ENCODE measurements at places on chromosomes 3 and 15.

DNA sequence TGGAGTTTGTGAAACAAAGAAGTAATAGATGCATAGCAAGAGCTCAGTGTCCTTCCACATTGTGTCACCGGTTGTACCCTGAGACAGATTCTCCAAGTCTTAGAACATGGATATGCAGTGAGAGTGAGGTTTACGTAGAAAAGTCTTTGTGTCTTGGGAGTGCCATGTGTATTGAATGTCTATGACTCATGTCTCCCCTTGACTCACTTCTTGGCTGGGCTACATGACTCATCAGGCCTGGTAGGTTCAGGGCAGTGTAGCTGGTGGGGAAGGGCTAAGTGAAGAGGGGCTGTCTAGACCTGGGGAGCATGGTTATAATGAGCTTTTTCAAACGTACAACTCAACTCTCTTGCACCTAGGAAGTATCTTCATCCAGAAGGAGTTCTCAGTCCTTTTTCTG, 167.4 kb downstream of the GAP43 start:
- DNase-seq = no peak

- DNase-seq = no peak
Measured at GRCh38 chr3:148911173-148911572, 46.1 kb downstream of the CPA3 start.

- no peak for DNase-seq
Measured at GRCh38 chr3:196047391-196048030, 34.4 kb downstream of the TFRC start.

DNA sequence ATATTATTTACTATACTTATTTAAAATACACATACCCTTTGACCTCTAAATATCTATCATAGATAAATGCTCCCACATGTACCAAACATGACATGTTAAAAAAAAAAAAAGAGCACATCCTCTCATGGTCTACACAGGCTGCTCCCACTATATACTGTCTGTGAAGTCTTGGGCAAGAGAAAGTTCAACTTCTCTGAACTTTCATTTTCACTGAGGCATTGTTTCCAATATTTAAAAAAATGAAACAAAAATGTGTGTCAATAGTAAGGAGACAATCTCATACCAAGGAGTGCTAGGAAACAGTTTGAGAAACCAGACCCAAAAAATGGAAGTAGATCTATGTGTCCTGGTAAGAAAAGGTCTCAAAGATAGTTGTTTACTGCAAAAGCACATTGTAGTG, 29.3 kb downstream of the SLC4A7 start:
- no peak for DNase-seq

DNA sequence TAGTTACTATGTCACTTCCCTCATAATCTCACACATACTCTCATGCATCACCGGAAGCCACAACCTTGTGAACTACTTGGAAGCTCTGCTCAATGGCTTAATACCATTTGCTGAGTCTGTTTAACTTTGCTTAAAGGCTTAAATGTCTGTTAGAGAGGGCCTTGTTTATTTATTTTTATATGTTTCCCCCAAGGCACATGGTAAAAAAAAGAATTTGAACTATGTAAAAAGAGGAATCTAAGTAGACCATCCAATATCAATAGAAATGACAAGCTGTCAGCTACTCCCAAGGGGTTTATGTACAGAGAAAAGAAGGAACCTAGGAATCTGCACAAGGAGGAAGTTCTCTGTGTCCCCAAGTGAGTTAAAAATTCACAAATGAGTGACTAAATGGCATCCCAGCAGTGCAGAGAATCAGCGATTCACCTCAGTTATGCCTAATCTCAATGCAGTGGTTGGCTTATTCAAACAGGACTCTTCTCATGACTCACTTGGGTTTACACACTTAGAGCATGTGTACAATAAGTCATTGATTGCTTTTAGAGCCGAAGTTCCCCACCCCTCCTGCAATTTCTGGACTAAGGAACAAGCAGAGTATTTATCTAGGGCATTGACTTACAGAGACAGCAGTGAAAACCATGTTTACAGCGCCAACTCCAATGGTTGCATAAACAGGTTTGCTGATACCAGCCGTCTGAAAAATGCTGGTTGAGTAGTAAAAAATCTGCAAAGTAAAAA, 24.4 kb downstream of the SLC2A2 start:
- no peak for DNase-seq

DNA sequence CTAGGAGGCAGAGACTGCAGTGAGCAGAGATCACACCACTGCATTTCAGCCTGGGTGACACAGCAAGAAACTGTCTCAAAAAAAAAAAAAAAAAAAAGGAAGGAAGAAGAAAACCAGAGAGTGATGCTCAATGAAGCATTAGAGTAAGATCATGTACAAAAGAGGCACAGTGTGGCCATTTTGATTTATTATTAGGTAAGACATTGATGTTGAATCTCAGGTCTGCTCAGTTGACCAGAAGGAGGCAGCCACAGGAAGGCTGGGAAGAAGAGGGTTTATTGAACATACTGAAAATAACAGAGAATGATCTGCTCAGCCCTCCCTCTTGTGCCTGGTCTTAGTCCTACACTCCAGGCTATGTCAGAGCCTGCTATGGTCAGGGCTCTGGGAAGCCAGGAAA, 15.6 kb downstream of the LRRK1 start:
- no peak for DNase-seq

- DNase-seq = peak; percentile 35
Measured at GRCh38 chr3:86744051-86744450, 246.9 kb downstream of the VGLL3 start.

DNA sequence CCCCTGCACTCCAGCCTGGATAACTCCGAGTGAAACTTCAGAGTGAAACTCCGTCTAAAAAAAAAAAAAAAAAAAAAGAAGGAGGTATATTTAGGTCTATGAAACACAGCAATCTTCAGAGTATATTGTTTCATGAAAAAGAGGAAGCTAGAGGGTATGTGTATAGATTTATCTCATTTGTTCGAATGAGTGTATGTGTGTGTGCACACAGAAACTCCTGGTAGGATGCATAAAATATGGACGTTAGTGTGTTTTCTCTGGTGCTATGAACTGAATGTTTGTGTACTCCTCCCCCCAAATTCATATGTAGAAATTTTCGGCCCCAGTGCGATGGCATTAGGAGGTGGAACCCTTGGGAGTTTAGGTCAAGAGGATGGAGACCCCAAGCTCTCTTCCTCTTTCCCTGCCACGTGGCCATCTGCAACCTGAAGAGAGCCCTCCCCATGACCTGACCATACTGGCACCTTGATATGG, 98.6 kb upstream of the KLF13 start:
- no peak for DNase-seq

DNA sequence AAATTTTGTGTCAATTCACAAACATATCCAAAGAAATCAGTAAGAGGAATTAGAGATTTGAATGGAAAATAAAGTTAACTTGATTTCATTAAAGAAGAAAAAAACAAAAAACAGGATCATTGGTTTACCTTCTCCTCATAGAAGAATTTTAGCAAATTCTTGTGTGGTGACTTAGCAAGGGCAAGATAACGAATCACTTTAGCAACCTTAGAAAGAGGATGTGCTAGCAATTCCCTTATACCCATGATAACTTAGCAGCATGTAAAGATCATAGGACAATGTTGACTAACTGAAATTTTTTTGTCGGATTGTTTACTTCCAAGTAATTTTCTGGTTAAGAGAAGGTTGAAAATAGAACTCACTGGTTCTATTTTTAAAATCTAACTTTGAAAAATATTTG, 609.3 kb downstream of the GBE1 start:
- DNase-seq = no peak

- no peak for DNase-seq
Measured at GRCh38 chr3:66744521-66744920, 243.7 kb upstream of the LRIG1 start.

DNA sequence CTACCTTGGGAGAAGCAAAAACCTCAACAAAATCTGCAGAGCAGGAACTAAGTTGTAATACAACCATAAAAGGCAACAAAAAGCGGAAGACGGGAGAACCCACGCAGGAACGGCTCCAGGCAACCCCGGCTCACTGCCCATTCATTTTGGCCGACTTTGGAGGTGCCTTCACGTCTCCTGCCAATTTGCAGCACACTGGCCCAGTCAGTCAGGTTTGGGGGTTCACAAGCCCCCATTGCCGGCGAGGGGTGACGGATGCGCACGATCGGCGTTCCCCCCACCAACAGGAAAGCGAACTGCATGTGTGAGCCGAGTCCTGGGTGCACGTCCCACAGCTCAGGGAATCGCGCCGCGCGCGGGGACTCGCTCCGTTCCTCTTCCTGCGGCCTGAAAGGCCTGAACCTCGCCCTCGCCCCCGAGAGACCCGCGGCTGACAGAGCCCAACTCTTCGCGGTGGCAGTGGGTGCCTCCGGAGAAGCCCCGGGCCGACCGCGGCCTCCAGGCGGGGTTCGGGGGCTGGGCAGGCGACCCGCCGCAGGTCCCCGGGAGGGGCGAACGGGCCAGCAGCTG, 463 bp downstream of the TERC start:
- DNase-seq = peak; percentile 51

DNA sequence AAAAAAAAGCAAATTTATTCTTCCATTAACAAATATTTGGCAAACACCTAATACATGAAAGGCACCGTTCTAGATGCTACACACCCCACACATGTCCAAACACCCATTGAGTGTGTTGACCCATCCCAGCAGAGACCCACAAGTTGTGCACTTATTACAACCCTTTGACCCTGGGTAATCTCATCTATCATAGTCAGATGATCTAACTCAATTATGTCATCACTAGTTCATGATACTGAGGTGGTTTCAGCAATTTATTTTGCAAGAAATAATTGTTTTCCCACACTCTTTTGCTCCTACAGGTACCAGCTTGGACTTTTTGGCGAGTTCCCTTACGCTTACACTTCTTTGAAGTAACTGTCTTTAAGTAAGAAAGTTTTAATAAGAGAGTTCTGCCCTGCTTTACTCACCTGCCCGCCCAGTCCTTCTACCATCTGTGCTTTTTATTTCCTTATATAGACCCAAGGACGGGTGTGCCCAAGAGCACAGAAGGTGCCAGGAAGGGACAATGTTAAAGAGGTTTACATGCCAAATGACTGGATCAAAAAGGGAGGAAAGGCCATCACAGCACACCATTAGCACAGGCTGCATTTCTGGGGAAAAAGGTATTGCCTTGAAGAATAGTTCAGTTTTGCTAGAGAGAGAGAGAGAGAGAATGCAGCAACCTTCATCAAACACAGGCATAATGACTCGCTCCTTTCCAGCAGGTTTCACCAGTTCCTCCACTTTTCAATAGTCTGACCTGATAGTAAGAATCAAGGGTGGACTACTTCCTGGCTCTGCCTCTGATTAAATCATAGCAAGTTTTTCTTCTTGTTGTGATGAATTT, 54.5 kb upstream of the ATP11B start:
- peak; percentile 61 for DNase-seq

DNA sequence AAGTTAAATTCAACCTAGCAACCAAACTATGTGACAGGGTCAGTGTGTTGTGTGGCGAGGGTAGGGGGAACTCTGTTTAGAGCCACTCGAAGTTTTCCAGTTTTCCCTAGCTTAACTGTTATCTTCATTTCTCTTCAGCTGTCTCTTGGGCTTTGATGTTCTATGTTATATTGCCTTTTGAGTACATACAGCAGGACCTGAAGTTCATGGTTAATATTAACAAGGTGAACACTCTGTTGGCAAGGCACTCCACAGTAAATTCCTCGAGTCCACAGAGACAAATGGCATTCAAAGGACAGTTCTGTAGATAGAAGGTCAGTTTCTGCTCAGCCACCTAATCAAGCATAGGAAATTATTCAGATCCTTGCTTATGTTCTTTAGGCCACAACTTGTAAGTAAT, 147.9 kb upstream of the DPH6 start:
- no peak for DNase-seq

- no peak for DNase-seq
Measured at GRCh38 chr15:62958528-62959363, 83.8 kb upstream of the TPM1 start.

DNA sequence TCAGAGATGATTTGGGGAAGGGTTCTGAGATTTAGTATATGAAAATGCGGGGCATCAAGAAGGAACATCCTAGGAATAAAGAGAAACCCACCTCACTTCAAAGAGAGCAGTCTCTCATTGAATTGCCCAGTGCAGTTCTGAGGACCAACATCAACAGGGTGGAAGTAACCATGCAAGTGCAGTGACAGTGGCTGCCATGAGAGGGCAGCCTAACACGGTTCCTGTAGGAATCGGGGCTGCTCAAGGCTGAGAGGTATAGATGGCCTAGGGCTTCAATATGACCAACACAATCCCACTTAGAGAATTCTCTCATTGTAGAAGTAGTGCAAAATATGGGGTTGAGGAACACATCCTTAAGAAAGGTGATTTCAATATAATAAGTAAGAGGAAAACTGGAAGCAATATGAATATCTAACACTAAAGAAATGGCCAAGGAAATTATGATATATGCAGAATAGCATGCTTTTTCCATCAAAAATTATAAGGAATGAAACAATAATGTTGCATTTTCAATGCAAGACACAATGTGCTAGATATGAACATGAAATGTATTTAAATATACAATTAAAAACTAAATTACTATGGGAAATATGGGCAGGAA, 51.1 kb upstream of the ARRDC4 start:
- peak; percentile 41 for DNase-seq

DNA sequence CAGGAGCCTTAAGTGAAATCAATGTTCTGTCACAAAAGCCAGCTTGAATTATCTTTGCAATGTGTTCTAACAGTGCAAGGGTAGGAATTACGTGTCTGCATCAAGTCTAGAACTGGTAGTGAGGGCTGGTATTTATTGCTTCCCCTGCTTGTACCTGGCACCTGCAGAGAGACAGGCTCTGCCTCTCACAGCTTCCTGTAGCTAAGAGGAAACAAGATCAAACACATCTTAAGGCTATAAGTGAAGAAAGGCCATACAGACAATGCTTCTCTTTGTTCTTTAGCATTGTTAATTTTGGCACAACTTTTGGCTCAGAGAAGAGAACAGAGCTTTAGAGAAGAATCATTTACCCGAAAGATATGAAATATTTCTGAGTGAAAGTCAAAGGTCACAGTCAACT, 479.9 kb downstream of the GRM7 start:
- DNase-seq = no peak

All from NCI-H2171 treated with DMSO at 0.1 percent for 48 hours (cell line).